NCI-H1105 treated with DMSO at 0.1 percent for 48 hours (cell line): ENCODE measurements at places on chromosomes 13 and 19.
A peak's percentile ranks its signal among the peaks of the same experiment; 100 is the strongest.

GRCh38 chr13:43799191-43799590 lies 12.4 kb upstream of the ENOX1 start:
- DNase-seq: no peak

GRCh38 chr13:77168237-77168636 lies 141.3 kb upstream of the FBXL3 start:
- DNase-seq: no peak

DNA sequence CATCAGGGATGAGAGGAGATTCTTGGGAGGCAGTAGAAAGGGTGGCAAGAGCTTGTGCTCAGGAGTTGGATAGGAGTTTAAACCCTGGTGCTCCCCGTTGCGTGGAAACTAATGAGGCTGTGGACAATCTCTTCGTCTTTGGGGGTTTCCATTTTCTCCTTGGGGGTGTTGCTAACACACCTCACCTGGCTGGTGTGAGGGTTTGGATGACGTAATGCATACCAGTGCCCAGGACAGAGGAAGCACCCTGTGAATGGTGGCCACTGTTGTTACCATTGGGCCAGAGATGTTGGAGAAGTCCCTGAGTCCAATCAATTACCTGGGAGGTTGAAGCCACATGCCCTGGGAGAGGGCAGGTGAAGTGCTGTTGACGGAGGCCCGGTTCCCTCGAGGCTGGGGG lies 146.5 kb downstream of the URI1 start:
- no peak for DNase-seq

- DNase-seq: no peak
Observed at GRCh38 chr19:48914181-48914580, 14.1 kb downstream of the NUCB1 start.

GRCh38 chr19:38912600-38913514 lies 871 bp upstream of the CCER2 start:
- DNase-seq: no peak

DNA sequence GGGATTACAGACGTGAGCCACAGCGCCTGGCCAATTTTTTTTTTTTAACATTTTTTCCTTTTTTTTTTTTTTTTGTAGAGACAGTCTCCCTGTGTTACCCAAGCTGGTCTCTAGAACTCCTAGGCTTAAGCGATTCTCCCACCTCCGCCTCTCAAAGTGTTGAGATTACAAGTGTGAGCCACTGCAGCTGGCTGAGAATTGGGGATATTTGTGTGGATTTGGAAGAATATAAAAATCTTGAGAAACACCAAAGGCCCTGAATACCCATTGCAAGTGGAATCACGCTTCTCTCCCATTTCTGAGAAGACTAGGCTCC lies 79.9 kb upstream of the ABCC4 start:
- no peak for DNase-seq

- no peak for DNase-seq
Observed at GRCh38 chr13:37753776-37754175, 115.8 kb downstream of the TRPC4 start.

DNA sequence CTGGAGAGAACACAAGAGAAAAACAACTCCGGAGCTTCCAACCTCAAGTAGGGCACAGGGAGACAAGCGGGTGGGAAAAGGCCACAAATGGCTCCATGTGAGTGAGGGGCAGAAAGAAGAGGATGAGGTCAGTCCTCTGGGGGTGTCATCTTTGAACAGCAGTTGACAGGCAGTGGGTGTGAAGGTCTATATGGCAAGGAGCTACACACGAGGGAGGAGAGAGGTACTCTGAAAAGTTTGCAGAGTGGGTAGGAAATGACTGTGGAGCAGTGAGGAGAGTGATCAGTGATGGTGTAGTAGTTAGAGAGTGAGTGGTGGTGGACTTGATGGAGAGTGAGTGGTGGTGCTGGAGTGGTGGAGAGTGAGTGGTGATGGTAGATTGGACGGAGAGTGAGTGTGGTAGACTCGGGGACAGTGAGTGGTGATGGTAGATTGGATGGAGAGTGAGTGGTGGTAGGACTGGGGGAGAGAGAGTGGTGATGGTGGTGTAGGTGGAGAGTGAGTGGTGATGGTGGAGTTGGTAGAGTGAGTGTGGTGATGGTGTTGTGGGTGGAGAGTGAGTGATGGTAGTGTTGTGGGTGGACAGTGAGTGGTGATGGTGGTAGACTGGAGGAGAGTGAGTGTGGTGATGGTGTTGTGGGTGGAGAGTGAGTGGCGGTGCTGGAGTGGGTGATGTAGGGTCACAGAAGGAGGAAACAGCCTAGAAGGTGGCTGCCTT lies 4.0 kb downstream of the TFDP1 start:
- DNase-seq: no peak

DNA sequence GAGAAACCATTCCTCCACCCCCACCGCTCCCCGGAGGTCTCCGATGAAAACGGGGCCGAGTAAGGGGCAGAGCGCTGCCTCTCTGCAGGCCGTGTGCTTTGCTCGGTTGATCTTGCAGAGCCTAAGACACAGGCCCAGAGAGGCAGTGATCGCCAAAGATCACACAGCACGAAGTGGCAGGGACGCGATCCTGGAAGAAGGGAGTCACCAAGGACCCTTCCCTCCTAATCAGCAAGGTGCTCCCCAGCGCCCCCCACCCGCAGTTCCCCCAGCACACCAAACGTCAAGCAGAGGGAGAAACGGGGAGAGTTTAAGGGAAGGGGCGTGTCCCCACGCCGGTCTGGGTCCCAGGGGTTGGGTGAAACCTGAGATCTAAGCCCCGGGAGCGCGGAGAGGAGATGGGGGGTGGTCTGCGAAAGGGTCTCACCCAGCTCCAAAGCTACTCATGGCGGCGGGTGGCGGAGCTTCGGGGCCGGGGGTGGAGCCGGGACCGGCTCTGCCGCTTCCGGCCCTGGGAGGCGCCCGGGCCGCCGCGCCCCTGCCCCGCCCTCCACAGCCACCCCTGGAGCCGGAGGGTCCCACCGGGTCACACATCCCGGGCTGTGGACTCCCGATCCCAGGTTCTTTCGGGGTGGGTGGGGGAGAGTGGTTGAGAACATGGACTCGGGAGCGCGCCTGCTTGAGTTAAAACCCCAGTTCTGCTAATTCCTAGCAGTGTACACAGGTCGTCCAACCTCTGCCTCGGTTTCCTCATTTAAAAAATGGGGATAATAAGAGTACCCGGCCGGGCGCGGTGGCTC lies at the start of gene EML2:
Gene EML2, minus strand, starts transcription at position 468 of the 800 bp plus-strand sequence. Its CDS starts 21 bp downstream, at position 447.
- peak; percentile 28 for DNase-seq

- no peak for DNase-seq
Observed at GRCh38 chr19:45657520-45658167, 10.4 kb upstream of the GIPR start.

DNA sequence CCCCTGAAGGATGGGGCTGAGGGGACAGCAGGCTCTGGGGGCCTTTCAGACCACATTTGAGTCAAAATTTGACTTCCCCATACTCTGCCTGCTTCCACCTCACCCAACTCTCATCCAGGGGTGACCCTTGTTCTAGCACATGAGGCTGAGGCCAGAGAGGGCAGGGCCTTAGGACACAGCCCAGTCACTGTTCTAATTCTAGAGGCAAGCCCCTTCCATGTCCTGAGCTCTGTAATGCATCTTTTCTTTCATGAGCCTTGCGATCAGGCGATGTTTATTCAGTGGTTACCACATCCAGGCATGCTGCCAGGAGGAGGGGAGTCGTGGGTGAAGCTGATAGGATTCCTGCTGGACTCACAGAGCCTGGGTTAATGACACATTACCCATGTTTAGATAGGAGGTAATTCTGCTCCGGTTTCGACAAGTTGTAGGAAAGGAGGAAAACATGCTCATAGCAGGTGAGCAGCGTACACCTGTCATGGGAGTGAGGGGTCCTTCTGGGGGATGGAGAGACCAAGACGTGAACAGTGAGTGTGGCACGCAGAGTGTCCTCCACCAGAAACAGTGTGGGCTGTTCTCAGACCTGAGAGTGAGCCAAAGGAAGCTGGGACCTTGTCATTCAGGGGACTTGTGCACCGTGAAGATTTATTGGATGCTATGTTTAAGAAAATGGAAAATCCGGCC lies 9.3 kb downstream of the RPS9 start:
- DNase-seq: peak; percentile 90

DNA sequence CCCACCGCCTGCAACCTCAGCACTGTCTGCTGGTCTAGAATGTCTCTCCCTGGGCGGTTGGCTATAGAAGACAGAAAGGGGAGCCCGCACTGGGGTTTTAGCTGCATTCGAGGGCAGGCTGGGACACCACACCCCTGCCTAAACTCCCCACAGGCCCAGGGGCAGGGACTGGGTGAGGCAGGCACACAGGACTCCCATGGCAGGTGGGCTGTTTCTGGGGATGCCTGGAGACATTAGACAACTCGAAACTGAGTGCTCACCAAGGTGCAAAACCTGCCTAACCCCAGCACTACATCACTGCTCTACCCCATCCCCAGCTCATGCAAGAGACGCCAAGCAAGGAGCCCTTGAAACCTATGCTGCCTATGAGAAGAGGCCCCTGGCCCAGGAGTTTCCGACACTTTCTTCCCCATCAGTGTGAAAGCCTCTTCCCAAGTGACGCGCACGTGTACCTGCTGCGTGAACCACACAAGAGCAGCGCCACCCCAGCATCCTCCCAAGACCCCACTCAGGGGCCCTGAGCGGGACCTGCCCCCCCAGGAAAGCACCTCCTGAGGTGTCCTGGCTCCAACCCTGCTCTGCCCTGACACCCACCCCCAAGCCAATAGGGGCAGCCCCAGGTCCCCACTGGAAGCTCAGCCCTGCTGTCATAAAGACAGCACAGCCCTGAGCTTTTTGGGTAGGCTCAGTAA lies 121.2 kb downstream of the TUBA3C start:
- no peak for DNase-seq

DNA sequence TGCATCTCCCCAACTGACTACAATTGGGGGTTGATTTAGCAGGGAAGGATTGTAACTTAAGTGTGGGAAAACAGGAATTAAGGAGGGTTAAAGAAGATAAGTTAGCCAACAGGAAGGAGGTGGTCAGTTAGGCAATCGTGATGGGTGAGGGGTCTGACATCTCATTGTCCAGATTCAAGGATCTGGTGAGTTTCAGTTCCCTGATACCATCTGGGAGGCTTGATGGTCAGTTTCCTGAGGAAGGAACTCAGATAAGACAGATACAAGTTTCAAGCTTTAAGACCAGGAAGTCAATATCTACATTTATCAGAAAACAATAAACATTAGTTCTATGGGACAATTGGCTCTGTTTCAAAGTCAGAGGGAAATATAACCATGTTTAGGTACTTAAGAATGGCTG lies 601.8 kb downstream of the SLITRK6 start:
- no peak for DNase-seq

GRCh38 chr19:1526979-1527649 lies 3.2 kb downstream of the PLK5 start:
- no peak for DNase-seq

- DNase-seq: no peak
Observed at GRCh38 chr19:10505583-10506229, 2.5 kb upstream of the KEAP1 start.

DNA sequence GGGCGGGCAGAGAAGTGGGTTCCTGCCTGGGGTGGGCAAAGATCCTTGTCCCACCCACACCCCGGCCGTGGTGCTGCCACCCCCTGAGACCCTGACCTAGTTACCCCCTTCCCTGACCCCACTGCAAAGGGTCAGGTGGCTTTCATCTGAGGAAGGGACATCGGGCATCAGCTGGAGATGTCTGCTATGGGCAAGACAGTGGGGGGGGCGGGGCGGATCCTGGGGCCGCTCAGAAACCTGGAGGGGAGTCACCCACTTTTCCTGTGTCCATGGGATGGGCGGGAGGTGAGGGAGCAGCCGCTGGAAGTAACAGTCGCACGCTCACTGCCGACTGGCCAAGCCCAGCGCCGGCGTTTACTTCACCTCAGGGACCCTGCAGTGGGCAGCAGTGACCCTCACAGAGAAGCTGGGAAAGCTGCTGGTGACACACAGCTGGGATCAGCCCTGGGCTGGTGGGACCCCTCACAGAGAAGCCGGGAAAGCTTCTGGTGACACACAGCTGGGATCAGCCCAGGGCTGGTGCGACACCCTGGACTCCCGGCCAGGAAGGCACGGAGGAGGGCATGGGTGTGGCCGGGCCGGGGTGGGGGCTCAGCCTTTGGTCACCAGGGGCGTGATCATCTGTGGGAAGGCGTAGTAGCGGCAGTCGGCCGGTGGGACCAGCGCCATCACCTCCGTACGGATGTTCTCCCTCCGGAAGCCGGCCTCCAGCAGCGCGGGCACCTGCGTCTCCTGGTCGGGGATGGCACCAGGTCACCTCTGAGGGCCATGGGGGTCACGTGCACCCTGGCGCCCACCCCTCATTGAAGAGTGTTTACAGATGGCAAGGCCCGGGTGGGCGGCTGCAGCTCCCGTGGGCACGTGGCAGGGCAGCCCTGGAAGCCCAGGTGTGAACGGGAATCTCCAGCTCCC lies 4.3 kb downstream of the GAMT start:
- DNase-seq: no peak
